ENCODE measurements at places on chromosomes 5 and 9.

DNA sequence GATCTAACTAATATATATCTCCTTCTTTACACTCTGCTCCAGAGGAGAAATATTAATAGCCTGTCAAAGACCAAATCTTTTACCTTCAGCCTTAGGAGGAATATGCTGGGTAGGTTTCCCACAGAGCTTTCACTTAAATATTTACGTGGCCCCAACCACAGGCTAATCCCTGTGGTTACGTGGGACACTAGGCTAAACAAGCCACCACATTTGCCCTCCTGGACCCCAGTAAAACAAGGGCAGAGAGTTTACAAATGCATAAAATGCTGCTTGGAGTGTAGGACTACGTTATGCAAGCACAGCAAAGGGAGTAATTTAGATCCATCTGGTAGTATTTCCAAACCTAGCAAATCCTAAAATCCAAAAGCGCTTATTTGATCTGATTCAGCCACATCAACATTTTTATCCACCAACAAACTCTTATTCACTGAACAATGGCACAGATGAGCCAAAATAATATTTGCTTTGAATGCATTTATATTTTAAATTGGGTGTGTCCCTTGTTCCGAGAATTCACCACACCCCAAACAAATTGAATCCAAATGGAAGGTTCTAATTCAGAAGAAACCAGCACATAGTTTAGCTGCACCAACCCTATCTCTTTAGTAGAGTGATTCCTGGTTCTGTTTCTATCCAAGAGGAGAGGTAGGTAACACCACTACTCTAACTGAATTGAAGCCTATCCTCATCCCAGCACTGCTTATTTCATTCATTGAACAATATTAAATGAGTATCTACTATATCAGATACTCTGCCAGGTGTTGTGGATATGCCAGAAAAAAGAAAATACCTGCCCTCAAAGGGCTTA lies 179.0 kb downstream of the TSSK1B start:
- DNase-seq, result no peak

GRCh38 chr9:137984005-137984404 lies 106.4 kb downstream of the CACNA1B start:
- DNase-seq, result no peak

- DNase-seq, result peak; percentile 15
Observed at GRCh38 chr9:6106711-6107339, 91.4 kb upstream of the RANBP6 start.

DNA sequence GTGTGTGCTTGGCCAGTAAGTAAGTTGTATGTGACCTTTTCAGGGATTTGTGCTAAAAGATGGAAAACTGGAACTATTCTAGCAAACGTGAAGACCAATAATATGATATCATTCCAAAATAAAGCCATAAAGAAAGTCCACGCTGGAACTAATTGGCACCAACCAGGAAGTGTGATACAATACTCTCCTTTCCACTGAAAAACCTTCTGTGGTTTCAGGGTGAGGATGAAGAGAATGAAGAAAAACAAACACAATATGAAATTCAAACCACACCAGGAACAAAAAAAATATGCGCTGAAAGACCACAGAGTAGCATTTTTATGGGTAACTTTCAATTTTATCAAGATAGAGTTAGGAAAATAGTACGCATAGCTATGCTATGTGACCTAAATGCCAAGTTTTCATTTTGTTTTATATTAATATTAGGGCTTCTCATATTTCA lies 105.8 kb downstream of the EFNA5 start:
- DNase-seq, result no peak

DNA sequence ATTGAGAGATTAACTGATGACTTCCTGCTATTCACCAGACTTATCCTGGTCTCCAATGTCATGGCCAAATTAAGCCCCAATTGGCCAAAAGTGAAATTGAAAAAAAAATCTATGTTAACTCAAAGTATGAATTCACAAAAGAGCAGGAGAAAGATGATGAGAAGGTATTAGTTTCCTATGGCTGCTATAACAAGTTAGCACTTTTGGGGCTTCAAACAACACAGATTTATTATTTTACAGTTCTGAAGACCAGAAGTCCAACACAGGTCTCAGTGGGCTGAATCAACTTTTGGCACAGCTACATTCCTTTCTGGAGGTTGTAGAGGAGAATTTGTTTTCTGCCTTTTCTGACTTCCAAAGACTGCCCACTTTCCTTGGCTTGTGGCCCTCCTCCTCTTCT lies 78.6 kb upstream of the TLE1 start:
- no peak for DNase-seq

DNA sequence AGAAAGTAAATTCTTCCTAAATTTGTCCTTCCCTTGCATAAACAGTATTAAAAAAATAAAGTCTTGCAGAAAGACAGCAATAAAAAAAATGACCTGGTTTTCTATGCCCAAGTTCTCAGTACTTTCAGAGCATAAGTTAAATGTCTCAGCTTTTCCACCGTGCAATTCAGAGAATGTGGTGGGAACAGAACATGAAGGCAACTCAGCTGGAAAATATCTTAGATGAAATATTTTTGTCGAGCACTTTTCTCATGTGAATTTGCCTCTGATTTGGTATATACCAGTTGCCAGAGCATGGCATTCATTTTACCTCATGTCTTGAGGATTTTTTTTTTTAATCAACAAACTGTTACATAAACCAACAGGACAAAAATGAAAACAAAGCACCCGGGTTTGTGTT lies 176.1 kb downstream of the CETN3 start:
- no peak for DNase-seq

DNA sequence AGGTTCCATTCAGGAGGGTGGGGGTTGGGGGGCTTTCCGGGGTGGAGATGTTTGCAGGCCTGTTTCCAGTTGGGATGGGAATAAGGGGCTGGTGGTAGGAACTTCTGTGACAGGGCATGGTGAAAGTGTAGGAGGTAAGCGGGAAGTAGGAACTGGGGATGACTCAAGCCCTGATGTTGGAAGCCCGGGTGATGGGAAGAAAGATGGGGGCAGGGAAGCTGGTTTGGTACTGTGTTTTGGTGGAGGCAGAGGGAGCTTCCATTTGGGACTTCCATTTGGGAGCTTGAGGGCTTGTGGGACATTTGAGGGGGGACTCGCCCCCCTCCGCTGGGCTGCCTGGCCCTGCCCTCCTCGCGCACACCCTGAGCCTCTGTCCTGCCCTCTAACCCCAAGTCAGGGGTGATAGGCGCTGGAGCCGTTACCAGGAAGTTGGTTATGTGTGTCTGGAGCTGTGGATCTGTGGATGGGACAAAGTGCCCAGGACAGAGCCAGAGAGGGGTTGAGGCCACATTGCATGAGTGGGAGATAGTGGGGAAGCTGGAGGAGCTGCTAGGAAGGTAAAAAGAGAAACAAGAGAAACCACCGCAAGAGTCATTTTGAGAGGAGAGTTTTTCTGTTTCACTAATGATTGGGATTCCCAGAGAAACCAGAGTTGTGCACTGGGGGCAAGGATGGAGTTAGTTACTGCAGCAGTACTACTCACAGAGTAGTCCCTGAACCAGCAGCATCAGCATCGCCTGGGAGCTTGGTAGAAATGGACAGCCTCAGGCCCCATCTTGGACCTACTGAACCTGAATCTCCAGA lies 6.6 kb downstream of the RGS14 start:
- no peak for DNase-seq

- no peak for DNase-seq
Observed at GRCh38 chr9:6733831-6734230, 23.9 kb upstream of the KDM4C start.

DNA sequence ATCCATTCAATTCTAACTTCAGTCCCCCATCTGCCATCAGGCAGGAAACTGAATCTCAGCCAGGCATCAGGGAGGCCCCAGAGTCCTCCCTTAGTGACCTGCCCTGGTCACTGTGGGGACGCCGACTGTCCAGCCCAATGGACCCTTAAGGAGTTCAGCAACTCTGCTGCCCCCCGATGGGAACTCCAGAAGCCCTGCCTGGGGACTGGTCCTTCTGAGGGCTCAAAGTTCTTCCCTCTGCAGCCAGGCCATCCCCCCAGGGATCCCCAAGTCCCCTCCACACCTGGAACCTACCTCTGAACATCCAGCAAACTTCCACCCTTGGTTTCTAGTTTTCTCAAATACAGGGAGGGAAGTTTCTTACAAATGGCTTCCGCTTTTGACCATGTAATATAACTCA lies 76.8 kb downstream of the UBE2QL1 start:
- DNase-seq, result no peak

- peak; percentile 70 for DNase-seq
Observed at GRCh38 chr5:150208187-150209098, 18.6 kb downstream of the SLC6A7 start.
